ENCODE measurements at places on chromosomes 2 and 18.
A peak's percentile ranks its signal among the peaks of the same experiment; 100 is the strongest.

DNA sequence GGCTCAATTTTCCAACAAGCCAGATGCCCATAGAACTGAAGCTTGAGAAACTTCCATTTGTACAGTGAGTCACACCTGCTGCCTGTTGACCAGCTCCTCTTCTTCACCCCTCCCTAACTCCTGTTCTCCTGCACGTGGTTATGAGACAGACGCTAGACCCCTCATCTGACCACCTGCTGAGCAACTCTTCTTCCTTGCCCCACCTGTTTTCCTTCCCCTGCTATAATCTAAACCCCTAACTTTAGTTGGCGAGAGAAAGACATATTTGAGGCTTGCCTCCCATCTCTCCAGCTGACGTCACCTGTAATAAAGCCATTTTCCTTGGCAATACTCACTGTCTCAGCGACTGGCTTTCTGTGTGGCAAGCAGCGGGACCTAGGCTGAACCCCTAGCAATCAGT lies 22.3 kb upstream of the ITM2C start:
- DNase-seq: no peak

DNA sequence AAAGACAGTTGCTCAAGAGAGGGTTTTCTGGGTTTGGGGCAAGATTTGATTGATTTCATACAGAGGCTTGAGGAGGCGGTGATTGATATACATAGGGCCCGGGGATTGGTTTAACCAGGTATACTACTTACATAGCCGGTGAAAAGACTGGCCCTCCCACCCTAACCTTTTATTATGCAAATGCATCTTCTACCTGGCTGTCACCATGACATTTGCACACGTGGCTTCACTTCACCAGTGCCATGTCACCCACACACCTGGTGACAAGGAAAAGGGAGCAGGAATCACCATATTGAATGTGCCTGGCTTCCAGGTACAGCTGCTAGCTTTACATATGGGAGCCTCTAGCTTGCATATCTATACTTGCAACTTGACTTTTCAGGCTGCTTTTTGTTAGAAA lies 9.7 kb downstream of the ERMN start:
- DNase-seq: no peak

DNA sequence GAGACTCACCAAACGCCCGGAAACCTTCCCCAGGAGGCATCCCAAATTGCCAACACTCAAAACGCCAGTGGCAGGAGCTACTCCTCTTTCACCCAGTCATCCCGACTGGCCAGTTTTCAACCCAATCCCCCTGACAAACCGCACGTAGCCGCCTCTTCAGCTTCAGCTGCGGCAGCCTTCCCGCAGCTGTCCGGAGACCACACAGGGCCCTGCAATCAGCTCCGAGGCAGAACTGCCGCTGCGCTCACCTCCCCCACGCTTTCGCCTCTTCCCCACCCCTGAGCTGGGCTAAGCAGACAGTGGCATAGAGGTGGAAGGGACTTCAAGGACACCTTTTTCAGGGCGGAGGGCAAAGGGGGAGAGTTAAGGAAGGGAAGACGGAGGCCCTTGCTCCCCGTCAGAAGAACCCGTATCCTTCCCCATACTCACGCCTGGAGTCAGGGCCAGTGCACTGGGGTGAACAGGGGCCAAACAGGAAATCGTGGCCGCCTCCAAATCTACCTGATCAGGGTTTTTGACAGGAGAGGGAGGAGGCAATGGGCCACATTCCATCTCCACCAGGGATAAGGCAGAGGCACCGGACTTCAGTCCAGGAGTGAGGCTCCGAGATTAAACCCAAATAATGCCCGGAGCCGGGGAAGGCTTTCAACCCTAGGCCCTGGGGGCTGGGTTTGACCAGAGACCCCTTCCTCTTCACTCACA lies 16.9 kb downstream of the CYP26B1 start:
- no peak for DNase-seq

DNA sequence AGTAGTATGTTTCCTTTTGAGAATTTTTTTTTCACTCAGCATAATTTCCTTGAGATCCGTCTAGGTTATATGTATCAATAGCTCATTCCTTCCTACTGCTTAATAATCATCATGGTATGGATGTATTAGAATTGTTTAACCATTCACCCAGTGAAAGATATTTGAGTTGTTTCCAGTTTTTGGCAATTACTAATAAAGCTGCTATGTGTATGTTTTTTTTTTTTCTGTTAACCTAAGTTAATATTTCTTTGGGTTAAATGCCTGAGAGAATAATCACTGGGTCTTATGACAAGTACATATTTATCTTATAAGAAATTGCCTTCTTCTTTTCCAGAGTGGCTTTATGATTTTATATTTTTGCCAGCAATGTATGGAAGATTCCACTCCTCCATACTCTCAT lies 96.4 kb upstream of the ST6GAL2 start:
- DNase-seq: no peak

GRCh38 chr2:120641366-120641771 lies 94.3 kb upstream of the GLI2 start:
- no peak for DNase-seq

DNA sequence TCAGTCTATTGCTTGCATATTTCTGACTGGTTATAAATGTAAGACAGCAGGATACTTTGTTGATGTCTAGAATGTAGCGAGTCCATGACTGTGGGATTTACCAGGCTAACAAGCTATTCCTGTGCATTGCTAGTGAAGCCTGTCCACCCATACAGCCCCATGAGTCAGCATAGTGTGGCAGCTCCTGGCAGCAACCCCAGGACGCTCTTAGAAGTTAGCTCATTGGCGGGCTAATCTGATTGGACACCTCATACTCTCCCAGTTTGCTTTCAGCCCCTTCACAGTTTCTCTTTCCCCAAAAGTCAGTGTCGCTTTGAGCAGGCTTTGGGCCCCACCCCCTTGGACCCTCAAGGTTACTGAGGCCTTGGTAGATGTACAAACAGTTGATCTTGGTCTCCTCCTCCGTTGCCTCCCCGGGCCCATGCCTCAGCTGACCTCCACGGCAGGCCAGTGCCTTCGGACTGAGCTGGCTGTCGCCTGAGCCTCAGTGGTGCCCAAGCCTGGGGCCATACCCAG lies 48.0 kb downstream of the COA5 start:
- DNase-seq: no peak

GRCh38 chr2:185734658-185735057 lies 3.9 kb upstream of the FSIP2 start:
- DNase-seq: no peak

DNA sequence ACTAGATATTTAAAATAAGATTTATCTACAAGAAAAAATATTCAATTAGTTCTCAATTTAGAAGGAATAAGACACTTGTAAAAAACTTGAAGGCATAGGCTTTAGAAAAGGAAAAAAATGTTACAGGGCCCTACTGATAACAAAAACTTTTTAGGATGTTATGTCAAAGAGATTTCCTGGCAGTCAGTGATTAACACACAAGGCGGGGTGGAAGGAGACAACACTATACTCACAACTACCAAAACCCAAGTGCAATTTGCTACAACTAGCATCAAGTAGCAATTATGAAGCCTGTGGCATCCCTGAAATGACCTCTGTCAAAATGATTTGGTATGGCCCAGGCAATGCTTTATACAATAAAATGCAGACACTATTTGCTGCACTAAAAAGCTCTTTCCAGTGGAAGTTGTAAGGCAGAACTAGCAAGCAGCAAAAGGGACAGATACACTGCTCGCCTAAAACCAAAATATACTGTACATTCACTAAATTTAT lies 15.3 kb downstream of the STRN start:
- no peak for DNase-seq

DNA sequence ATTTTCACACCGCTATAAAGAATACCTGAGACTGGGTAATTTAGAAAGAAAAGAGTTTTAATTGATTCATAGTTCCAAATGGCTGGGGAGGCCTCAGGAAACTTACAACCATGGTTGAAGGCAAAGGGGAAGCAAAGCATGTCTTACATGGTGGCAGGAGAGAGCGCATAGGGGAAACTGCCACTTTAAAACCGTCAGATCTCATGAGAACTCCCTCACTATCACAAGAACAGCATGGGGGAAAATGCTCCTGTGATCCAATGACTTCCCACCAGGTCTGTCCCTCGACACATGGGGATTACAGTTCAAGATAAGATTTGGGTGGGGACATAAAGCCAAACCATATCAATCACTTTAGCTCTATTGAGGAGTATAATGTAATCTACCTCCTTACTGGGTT lies 53.5 kb downstream of the ABCB11 start:
- no peak for DNase-seq

GRCh38 chr2:121287146-121287798 lies 2.3 kb upstream of the TFCP2L1 start:
- DNase-seq: no peak

- no peak for DNase-seq
Measured at GRCh38 chr2:217353591-217353990, 493.7 kb upstream of the TNP1 start.

DNA sequence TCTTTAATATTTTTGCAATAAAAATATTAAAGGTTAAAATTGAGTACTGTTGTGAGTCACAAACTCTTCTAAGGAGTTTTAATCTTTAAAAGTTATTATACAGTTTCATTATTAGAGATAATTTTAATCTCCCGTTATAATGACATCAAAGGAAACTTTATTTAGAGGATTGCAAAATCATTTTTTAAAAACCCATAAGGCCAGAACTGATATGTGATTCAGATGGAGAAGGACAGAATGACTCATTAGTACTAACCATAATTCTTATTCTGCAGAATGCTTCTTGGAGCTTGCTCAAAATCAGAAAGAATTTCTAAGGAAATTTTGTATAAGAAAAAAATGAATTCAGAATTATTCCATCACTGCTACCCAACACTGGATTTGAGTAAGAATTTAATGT lies 12.5 kb upstream of the HNRNPLL start:
- DNase-seq: no peak

- DNase-seq: no peak
Measured at GRCh38 chr2:124959581-124959980, 934.5 kb downstream of the CNTNAP5 start.

DNA sequence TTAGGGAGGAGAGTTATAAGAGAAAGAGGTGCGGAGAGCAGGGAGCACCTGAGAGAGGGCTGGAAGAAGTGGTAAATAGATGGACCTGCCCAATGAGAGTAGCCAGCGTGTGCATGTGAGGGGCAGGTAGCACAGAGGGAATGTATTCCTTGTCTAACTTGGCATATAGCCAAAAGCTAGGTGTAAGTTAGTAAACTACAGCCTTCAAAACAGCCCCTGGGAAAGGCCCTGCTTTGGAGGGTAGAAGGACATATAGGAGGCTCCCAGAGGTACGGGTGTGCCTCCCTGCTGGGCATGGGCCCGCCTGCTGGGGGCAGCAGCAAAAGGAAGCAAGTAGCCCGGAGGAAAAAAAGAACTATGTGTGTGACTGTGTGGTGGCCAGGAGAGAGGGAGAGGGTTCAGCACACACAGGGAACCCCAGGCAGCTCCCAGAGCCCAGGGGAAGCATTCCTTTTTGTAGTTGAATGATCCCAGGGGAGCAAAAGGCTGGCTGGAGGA lies 48.0 kb downstream of the TCF7L1 start:
- no peak for DNase-seq

GRCh38 chr2:165847001-165847400 lies 53.0 kb upstream of the GALNT3 start:
- DNase-seq: no peak

GRCh38 chr18:52237551-52237950 lies 102.4 kb upstream of the DCC start:
- no peak for DNase-seq

DNA sequence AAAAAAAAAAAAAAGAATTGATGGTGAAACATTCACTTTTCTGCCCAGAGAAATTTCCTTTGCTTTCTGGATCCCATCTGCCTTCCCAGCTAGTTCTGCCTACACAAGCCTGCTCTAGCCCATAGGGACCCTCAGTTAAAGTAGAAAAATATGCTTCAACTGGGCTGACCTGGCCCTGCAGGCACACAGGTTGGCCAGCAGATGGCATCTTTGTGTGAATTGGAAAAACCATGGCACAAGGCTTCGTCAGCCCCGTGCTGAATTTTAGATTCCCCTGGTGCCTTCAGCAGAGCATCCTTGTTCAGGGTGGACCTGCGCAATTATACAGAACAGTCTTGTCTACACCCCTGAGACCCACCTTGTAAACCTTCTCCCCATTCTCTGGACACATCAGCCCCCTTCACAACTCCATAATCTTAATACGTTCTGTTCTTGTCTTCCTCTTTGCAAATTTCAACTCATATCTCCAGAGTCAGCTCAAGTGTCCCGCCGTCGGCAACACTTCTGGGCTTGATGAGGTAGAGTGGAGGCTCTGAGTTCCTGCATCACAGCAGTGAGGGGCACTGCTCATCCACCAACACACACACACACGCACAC lies 114.5 kb downstream of the INSIG2 start:
- DNase-seq: peak; percentile 74

GRCh38 chr2:37563375-37564015 lies 107.9 kb downstream of the CDC42EP3 start:
- DNase-seq: no peak

All from activated naive CD4-positive, alpha-beta T cell treated with anti-CD3 and anti-CD28 coated beads for 36 hours (primary cell).